ENCODE measurements at places on chromosomes 13 and 19.

GRCh38 chr19:7792281-7792680 is 29.2 kb downstream of the CLEC4M start:
- no peaks in the 10 kb centered on the region for H3K4me1 ChIP-seq
- no peak overlapping the region for H3K27ac ChIP-seq
- H3K4me3 ChIP-seq: no peak overlapping the region
- no peaks in the 10 kb centered on the region for H3K36me3 ChIP-seq
- no peak for DNase-seq

DNA sequence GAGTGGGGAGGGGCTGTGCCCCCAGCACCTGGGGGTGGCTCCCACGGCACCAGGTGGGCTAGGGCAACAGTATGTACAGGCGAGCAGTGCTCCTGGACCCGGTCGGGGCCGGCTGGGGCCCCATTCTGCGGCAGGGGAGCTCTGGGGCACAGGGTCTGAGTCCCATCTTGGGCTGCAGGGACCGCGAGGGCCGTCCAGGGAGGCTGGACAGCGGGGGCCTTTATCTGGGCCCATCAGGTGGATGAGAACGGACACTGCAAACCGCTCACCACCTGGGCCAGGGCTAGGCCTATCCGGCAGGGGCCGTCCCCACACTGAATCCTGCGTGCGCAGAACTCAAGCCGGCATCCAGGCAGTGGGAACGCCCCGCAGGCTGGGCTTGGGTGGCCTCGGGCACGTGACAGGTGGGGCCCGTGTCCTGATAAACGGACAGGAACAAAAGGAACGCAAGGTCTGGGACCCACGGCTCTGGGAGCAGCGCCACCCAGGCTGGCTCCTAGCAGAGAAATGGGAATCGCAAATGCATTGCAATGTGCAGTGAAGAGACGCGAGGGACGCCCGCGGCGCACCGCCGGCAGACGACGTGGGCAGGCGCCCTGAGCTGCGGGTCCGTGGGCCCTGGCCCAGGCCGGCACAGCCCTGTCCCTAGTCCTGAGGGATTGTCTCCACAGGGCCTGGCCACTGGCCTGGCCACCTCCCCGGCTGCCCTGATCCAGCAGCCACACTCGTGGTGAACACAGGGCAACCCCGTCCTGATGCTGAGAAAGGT is 29.7 kb downstream of the BTBD2 start:
- H3K36me3 ChIP-seq: peaks cover 85% of the 10 kb centered on the region
- H3K27me3 ChIP-seq: no peaks in the 10 kb centered on the region
- H3K27ac ChIP-seq: no peak overlapping the region
- H3K4me3 ChIP-seq: no peak overlapping the region
- no peaks in the 10 kb centered on the region for H3K4me1 ChIP-seq

GRCh38 chr13:50635504-50635903 is 208.0 kb downstream of the DLEU7 start:
- H3K27ac ChIP-seq: peak overlapping the region; percentile 27
- DNase-seq: peak; percentile 14
- H3K27me3 ChIP-seq: no peaks in the 10 kb centered on the region
- H3K4me1 ChIP-seq: no peaks in the 10 kb centered on the region
- no peaks in the 10 kb centered on the region for H3K36me3 ChIP-seq

DNA sequence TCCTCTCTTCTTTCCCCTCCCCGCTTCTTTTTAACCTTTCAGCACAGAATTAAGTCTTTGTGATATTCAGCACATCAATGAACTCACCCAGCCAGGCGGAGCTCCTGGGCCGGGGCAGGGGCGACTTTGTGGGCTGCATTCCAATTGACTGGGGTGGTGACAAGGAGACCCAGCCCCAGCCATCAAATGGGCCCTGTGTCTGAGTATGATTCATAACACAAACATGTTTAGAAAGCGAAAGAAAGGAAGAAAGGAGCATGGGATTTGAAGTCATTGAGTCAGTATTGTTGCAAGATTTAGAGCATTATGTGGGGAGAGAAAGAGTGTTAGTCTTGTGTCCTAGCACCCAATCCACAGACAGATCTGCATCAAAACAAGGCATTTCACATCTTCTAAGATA is 185.3 kb downstream of the LHFPL6 start:
- H3K36me3 ChIP-seq: no peaks in the 10 kb centered on the region
- no peak for DNase-seq
- peak overlapping the region; percentile 1 for H3K27ac ChIP-seq
- H3K4me3 ChIP-seq: no peak overlapping the region
- peaks cover 29% of the 10 kb centered on the region for H3K4me1 ChIP-seq
- no peaks in the 10 kb centered on the region for H3K27me3 ChIP-seq
